ENCODE measurements at places on chromosomes 13 and 19.

- no peak for DNase-seq
Observed at GRCh38 chr13:78623132-78623531, 19.8 kb upstream of the POU4F1 start.

DNA sequence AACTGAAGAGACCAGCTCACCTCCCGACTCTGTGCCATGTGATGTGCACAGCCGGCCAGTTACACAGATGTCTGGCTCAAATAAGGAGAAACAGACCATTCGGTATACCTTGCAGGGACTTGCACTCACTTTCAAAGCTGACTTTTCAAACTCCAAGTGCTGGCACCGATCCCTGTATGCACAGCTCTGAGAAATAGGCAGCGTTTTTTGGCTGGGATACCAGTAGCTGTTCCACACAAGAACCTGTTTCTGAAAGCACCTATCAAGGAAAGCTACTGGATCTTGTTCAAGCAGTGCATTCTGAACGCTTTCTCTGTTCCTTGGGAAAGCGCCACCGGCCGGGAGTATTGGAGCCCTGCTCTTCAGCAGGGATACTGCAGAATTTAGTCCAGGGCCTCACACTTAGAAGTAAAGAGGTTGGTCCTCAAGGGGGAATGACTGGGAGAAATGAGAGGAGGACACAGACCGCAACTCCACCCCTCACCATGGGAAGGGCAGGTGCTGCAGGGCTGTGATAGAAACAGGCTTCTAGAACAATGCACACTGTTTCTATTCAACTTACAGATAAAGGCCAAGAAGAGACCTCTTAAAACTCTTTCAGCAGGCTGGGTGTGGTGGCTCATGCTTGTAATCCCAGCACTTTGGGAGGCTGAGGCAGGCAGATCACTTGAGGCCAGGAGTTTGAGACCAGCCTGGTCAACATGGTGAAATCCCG, 53.6 kb upstream of the PABPC3 start:
- DNase-seq = no peak

- DNase-seq = no peak
Observed at GRCh38 chr13:113914333-113915011, 50.6 kb upstream of the GAS6 start.

DNA sequence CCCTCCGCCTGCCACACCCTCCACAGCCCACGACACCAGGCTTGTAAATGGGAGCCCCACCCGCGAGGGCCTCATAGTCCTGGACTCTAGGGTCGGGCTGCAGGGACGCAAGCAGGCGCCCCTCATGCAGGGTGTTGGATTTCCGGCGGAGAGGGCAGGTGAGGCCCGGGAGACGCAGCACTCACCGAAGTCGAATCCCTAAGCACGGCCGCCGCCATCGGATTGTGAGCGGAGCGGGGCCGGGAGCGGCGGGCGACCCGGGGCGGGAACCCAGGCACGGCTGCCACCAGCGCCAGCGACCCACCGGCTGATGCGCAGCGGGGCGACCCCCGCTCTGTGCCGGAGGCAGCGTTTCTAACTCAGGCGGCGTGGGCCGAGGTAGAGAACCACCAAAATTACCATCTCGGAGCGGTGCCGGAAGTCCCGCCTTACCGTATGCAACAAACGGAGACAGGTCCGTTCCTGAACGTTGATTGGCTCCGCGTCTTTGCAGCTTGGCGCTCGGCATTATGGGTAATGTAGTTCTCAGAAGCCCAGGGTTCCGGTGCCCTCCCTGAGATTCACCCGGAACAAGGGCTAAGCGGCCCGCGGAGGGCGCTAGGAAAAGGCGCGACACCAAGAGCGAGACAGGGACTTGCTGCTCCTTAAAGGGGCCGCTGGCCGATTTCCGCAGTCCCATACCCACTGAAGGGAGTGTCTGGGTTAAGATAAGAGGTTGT, at the start of gene ZNF416:
Gene ZNF416, minus strand, starts transcription at position 425 of the 719 bp plus-strand sequence. Its CDS starts 207 bp downstream, at position 218.
- peak; percentile 98 for DNase-seq

DNA sequence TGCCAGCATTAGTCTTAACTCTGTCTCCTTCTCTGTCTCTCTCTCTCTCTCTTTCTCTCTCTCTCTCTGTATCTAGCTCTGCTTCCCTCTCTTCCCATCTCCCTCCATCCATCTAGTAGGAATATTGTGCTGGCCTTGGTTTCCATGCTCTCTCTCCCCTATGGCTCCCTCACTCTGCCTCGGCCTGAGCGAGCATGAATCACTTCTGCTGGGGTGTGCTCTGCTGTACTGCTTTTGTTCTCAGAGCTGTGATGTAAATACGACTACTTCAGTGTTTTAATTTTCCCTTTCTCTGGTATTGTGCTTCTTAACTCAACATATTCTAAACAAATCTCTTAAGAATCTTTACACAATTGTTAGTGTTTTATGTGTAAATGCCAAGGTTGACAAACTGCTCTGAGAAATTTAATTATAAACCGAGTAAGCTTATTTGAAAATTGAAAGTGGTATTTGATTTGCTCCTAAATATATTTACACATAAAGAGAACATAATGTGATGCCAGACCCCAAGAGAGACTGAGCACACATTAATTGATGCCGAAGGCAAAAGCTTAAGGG, 211.5 kb upstream of the KL start:
- DNase-seq = no peak

GRCh38 chr13:99196466-99197116, 4.1 kb upstream of the UBAC2 start:
- no peak for DNase-seq

GRCh38 chr13:32195713-32196112, 119.5 kb downstream of the ZAR1L start:
- no peak for DNase-seq

GRCh38 chr13:106230450-106230849, 305.0 kb downstream of the EFNB2 start:
- DNase-seq = no peak

- DNase-seq = no peak
Observed at GRCh38 chr13:97261254-97262005, 39.3 kb downstream of the MBNL2 start.

- no peak for DNase-seq
Observed at GRCh38 chr13:25137788-25138115, 34.3 kb downstream of the AMER2 start.

DNA sequence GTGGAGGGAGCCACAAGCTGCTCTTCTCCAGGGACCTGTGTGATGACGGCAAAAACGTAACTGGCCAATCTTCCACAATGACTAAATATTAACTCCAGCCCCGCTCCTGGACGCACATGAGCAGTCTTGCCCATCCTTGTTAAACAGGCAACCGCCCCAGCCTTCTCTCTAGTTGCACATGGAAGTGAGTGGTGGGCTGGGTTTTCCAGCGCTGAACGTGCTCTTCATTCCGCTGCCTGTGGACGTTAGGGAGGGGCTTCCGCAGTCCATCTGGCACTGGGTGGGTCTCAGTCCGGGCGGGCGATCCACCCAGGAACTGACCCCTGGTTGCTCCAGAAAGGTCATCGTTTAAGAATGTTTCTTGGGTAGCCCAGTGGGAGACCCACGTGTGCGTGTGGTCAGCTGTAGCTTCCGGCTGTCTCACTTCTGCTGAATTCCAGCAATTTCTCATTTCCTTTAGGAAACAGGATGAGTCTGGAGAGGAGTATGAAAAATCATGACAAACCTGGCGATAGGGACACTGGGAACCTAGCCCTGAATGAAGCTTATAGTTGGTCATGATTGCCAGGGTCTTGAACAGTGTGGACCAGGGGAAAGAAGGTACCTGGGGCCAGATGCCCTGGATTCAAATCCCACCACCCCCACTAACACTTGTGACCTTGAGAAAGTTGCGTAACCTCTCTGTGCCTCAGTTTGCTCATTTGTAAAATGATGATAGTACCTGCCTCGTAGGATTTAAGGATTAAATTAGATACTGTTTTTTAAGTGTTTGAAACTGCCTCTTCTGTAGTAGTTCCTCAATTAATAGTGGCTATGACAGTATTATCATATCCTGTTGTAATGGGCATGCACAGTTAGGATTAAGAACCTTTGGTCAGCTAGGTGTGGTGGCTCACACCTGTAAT, 92.6 kb downstream of the SIPA1L3 start:
- no peak for DNase-seq

- DNase-seq = peak; percentile 9
Observed at GRCh38 chr19:15265850-15266248, 33.6 kb upstream of the EPHX3 start.

GRCh38 chr19:52566121-52566520, 4.0 kb upstream of the ZNF701 start:
- no peak for DNase-seq

- DNase-seq = no peak
Observed at GRCh38 chr13:30976025-30976424, 43.6 kb downstream of the TEX26 start.

DNA sequence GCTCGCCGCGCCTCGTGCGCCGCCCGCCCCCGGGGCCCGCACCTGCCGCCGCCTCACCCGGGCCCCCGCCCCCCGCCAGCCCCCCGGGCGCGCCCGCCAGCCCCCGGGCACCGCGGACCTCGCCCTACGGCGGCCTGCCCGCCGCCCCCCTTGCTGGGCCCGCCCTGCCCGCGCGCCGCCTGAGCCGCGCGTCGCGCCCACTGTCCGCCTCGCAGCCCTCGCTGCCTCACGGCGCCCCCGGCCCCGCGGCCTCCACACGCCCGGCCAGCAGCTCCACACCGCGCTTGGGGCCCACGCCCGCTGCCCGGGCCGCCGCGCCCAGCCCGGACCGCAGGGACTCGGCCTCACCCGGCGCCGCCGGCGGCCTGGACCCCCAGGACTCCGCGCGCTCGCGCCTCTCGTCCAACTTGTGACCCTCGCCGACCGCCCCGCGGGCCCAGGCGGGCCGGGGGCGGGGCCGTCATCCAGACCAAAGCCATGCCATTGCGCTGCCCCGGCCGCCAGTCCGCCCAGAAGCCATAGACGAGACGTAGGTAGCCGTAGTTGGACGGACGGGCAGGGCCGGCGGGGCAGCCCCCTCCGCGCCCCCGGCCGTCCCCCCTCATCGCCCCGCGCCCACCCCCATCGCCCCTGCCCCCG, 17.2 kb downstream of the POLRMT start:
- DNase-seq = no peak

DNA sequence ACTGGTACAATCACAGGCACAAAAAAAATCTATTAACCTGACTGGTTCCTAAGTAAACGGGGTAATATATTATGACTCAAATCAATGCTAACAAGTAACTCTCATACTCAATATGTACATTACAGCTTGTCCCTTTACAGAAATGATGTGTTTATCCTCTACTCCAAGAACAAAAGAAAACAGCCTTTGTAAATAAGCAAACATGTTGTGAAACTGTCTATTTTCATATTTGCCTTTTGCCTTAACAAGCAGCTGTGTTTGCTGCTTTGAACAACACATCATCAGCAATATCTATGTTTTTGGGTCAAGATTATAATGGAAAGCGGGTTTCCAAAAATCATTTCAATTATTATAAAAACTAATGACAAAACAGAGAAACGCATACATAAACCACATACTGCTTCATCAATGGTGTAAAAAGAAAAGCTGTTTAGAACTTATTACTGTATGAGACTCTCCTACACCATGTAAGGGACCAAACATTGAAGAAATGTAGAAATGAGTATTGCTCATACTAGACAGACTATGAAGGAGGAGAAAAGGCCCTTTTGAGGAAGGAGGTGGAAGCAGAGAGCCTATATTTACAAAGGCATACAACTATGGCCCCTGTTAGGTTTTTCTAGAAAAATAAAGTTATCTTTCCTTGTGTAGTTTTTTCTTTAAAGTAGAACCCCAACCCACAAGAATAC, 14.8 kb downstream of the TBC1D4 start:
- DNase-seq = no peak

GRCh38 chr13:50128428-50128931, 113.2 kb downstream of the KCNRG start:
- no peak for DNase-seq

GRCh38 chr13:81686877-81687276, 1346.0 kb upstream of the SPRY2 start:
- DNase-seq = peak; percentile 4

- no peak for DNase-seq
Observed at GRCh38 chr13:61900033-61900432, 484.4 kb upstream of the PCDH20 start.

- DNase-seq = no peak
Observed at GRCh38 chr19:628168-628567, 5.2 kb downstream of the POLRMT start.

DNA sequence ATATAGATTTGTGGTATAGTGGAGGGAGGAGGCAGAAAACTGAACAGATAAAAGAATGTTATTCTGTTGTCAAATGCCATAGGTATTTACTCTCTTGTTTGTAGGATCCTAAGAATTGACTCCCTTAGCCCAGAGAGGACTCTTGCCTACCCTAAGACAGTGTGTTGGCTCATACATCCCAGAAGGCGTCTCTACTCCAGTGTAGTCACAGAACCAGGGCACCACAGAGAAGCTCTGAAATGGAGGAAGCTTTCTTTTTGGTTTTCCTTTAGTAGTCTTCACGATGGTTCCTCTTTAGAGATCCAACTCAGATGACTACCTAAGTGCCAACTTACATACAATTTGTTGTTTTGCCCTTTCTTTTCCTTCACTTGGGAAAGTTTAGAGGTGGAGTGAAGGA, 14.0 kb downstream of the GPR183 start:
- DNase-seq = no peak

- peak; percentile 17 for DNase-seq
Observed at GRCh38 chr19:49363268-49364082, at the start of gene DKKL1. DKKL1 (plus strand) TSS chr19:49363877; CDS start chr19:49363999, 122 bp downstream.

GRCh38 chr19:45186509-45187334, 8.1 kb downstream of the BLOC1S3 start:
- no peak for DNase-seq

DNA sequence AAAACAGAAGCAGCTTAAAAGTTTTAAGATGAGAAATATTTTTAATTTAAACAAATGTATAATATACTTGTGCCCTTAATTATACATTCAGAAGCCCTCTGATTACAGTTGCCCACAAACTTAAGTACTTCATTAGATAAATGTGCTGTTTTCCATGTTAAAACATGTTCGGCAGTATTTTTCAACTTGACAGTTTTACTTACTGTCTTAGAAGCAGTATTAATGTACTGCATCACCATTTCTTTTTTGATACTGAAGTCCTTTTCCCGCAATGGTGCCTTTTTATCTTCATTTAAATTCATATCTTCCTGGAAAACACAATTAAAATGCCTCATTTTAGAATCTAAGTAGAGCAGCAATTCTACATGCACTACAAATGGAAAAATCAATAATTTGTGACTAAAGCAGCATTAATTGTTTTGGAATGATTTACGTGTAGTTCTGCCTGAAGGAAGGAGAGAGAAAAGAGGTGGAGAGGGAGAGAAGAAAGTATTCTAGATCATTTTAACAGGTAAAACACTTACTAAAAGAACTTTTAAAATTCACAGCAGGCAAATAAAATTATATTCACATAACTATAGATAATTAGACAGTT, 70.2 kb downstream of the DIAPH3 start:
- no peak for DNase-seq

GRCh38 chr13:101868585-101869469, 416.4 kb downstream of the ITGBL1 start:
- DNase-seq = no peak

GRCh38 chr19:14066134-14066533, 4.3 kb upstream of the PALM3 start:
- no peak for DNase-seq

DNA sequence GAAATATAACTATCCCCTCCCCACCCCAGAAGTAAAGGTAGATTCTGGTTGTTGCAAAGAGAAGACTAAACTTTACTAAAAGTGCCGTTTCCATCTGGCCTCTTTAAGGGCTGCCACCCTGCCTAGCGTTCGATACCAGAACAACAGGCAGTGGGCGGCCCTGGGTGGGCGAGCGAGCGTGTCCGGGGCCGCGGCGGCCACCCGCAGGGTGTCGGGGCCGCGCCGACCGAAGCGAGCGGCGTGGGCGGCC, 2.6 kb downstream of the FGF9 start:
- DNase-seq = no peak

GRCh38 chr13:61833228-61833627, 417.6 kb upstream of the PCDH20 start:
- no peak for DNase-seq

- DNase-seq = no peak
Observed at GRCh38 chr13:85728811-85729210, 70.4 kb downstream of the SLITRK6 start.

All from NCI-H1694 (cell line).